Stimulated activated CD8-positive, alpha-beta memory T cell treated with anti-CD3 and anti-CD28 coated beads, Interleukin-15, amount 100 ng/mL, for 24 hours (primary cell): ENCODE measurements at places on chromosomes 5 and 9.

- no peak for DNase-seq
Measured at GRCh38 chr5:84281383-84281782, 103.3 kb downstream of the EDIL3 start.

- DNase-seq, result no peak
Measured at GRCh38 chr9:18564018-18564880, 90.3 kb downstream of the ADAMTSL1 start.

DNA sequence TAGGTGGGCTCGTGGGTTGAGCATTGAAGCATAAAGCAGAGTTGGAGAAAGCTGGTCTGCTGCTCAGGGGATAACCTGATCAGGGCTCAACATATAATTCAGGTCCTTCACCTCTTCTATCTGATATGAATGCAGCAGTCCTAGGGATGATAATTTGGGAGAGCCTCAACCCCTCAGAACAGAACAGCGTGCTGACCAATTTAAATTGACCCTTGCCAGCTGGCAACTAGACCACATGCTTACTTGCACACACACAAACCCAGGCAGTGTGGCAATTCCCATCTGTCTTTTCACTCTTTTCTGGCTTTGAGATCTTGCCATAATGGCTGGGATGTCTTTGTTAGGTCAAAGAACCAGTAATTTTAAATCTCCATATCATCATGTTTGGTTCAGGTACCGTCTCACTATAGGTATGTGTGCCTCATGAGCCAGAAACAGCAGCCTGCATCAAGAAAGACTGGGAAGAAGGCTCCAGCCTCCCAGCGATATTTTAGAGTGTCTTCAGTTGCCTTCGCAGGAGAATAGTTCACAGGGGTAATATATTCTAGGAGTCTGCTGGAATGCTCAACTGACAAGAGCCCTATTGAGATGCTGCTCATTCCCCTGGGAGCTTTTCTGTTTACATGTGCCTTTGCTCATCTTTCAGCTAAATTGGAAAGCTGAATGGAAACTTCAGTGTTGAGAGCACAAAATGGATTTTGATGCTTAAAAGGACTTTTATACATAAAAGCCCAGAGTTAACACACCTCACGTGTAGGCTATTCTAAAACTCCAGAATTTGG, 497.6 kb downstream of the RASEF start:
- no peak for DNase-seq

DNA sequence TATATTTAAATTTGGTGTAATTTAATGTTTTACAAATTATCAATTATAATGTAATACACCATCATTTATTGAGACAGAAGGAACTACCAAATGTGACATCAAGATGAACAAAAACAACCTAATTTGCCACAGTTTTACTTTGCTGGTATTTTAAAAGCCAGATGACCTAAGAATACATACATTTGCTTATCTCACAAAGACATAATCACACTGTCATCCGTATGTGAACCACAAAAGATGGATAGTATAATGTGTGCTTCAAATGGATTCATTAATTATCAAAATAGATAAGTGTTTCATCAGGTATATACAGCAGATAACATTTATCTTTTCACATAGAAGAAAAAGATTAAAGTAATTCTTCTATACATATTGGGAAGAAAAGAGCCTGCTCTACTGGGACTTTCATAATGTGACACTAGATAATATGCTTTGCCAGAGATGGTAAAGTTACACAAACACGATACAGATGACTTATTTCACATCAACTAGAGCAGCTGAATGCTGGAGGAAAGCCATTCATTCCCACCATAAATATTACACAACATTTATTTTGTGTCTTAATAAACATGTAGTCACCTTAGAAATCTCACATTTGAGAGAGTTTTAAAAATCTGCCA, 278.5 kb downstream of the ISL1 start:
- no peak for DNase-seq

- no peak for DNase-seq
Measured at GRCh38 chr5:61534481-61535267, 202.6 kb downstream of the ZSWIM6 start.
